ENCODE measurements at places on chromosomes 5 and 9. TPM values are rescaled to one million over a fixed set of nuclear protein-coding genes. Genes with fewer than 3 reads are reported as not detected.

EIF4EBP3 gene
- 10.6 TPM for total RNA-seq

DNA sequence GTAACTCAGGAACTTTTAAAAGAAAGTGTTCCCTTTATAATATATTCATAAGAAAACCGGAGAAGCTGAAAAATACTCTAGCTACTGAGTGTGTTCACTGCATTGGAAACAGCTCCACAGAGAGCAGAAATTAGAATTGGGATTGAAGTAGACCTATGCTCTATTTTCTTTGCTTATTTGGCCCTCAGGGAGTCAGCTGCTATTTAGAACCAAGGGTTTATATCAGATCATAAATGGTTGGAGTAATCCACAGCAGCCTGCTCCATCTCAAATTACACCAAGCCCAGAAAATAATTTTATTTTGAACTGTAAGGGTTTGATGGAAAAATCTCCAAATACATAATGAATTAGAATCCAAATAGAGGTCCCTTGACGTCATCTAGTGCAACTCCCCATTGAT, 202.6 kb downstream of the ADAMTSL1 start:
- no peak for DNase-seq

DNA sequence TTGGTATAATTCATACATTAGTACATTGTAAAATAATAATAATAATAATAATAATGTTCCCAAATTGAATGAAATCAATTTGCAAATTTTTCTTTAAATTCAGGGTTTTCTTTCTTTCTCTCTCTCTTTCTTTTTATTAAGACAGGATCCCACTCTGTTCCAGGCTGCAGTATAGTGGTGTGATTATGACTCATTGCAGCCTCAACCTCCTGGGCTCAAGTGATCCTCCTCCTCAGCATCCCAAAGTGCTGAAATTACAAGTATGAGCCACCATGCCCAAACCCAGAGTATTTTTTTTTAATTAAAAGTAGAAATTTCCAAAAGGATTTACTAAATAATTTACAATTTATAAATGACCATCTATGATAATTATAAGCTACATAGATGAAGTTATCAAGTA, 117.7 kb downstream of the HOMER1 start:
- no peak for DNase-seq

PCDH12 gene
- not detected for total RNA-seq

DNA sequence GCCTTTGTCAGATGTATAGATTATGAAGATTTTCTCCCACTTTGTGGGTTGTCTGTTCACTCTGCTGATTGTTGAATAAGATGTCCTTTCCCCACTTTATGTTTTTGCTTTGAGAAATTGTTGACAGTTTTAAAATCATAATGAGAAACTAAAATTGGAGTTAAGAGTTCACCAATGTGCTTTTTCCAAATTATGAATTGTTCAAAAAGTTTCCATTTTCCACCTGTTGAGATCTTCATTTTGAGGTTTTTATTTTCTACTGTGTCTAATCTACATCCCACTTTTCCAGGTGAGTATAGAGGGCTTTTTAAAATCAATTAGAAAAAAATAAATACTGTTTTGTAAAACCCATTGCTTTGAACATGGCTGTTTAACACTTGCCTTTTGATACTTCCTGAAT, 55.8 kb downstream of the LNPEP start:
- DNase-seq = no peak

GRCh38 chr9:8649160-8649559, 849.6 kb upstream of the DMAC1 start:
- no peak for DNase-seq

ADGRV1 gene
- total RNA-seq = 0.50 TPM

GRCh38 chr9:90559075-90560073, 83.2 kb downstream of the DIRAS2 start:
- DNase-seq = no peak

GRCh38 chr5:1911773-1912235, 29.1 kb upstream of the IRX4 start:
- DNase-seq = no peak

- no peak for DNase-seq
These were observed 83.4 kb downstream of the PHF2 start for GRCh38 chr9:93659837-93660177.

DNA sequence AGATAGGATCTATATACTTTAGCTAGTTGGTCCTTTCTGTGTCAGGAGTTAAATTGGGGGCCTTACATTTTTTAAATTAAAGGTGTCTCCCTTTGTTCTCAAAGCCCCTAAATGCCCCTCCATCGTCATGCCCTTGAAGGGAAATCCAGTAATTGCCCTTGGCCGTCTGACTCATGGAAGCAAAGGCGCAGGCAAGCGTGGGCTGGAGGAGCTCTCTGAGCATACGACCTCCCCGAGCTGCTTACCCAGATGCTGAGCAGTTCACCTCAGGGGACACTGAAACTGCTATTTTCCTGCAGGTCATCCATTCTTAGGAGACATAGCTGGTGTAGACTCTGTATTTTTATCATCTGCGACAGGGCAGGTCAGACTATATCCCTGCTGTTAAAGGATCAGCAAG, 23.0 kb downstream of the PCSK1 start:
- no peak for DNase-seq

ACOT12 gene
- total RNA-seq = not detected

GRCh38 chr9:27276193-27277030, 20.5 kb downstream of the EQTN start:
- DNase-seq = peak; percentile 48

- no peak for DNase-seq
These were observed 35.3 kb upstream of the NFIL3 start for GRCh38 chr9:91458906-91459305.

GRCh38 chr5:121144764-121145163, 680.7 kb downstream of the PRR16 start:
- DNase-seq = no peak

GRCh38 chr5:172115541-172115982, 72.5 kb downstream of the STK10 start:
- peak; percentile 62 for DNase-seq

- no peak for DNase-seq
These were observed 160.6 kb upstream of the GNA14 start for GRCh38 chr9:77808751-77809081.

- no peak for DNase-seq
These were observed 41.3 kb downstream of the PPARGC1B start for GRCh38 chr5:149771216-149771980.

DNA sequence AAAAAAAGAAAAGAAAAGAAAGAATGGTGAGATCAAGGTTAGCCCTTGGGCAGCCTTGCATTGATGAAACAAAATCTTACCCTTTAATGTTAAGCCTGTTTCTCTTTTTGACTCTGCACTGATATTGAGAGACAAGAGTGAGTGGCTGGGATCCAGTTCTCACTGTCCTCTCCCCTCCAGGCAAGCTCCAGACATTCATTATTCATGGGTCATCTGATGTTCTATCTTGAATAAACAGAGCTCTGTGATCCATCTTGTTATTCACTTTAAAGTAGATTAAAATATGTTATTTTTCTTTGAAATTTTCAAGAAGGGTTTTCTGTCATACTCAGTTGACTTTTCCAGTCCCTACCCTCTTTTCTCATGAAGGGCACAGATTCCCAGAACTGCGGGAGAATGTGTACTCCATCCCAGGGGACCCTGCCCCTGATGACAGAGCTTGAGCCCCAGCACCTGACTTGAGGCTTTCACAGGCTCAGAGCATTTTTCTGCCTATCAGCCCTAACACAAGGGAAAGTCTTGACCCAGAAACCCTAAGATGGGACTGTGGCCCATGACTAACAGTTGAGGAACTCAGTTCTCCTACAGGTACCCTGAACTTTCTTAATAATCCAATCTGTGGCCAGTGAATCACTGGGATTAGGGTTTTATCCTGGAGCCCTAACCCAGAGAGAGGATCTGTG, 24.1 kb downstream of the ACTL7B start:
- no peak for DNase-seq

DNA sequence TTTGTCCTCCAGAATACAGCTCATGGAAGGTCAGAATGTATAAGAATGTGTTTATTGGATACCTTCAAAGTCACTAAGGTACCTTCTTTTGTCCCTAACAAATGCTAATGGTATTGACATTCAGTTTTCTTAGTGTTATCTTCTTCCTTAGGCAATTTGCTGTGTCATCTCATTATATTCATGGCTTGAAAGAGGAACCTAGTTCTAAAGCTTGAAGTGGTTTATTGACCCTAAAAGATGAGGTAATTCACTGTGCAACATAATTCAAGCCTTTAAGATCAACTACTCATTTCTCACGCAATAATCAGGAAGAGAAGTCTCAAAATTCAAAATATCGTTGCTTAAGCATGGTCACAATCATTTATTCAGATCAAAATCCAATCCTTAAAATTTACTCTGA, 342.7 kb upstream of the RIOK2 start:
- DNase-seq = no peak

NFIB gene
- not detected for total RNA-seq

DNA sequence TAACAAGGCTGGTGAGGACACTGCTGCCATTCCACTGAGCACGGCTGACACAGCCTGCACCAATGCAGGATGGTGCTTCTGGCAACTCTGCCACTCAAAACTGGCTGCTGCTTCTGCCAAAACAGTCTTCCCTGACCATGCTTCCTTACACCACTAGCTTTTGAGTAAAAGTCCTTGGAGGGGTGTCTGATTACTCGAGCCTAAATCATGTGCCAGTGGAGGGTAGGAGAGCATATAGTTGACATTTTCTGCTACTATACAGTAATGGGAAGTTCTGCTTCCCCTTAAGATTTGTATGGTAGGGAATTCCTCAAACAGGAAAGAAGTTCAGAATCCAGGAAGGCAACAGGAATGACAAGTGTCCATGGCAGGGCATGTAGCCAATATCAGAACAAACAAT, 12.2 kb upstream of the PJA2 start:
- no peak for DNase-seq

GRCh38 chr5:142846406-142846805, 76.2 kb downstream of the ARHGAP26 start:
- no peak for DNase-seq

GRCh38 chr5:10474521-10475075, 32.9 kb downstream of the ROPN1L start:
- no peak for DNase-seq

DNA sequence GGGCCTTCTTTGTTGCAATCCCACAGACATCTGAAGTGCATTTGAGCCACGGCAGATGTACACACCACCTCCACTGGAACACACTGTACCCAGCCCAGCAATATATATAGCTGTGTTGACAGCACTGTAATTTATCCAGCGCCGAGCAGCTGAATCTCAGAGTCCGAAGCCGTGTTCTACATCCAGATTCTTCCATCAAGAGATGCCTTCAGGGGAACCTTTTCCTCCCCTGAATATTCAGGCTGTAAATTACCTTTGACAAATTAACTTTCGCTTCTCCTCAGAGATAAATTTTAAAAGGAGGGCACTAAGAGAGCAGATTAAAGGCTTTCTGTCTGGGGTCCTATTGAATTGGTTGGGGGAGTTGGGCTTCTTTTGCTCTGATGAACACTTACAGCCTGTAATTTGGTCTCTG, 76.4 kb downstream of the ROR2 start:
- DNase-seq = no peak
